ENCODE measurements at places on chromosomes 16 and 17. TPM values are rescaled to one million over a fixed set of nuclear protein-coding genes. Genes with fewer than 3 reads are reported as not detected.

- H3K4me1 ChIP-seq, result no peaks in the 10 kb centered on the region
- H3K27ac ChIP-seq, result no peak overlapping the region
- DNase-seq, result no peak
- H3K27me3 ChIP-seq, result no peaks in the 10 kb centered on the region
Measured at GRCh38 chr17:72455562-72455961, 334.7 kb downstream of the SOX9 start.

The KRTAP2-1 gene
- not detected for total RNA-seq

DNA sequence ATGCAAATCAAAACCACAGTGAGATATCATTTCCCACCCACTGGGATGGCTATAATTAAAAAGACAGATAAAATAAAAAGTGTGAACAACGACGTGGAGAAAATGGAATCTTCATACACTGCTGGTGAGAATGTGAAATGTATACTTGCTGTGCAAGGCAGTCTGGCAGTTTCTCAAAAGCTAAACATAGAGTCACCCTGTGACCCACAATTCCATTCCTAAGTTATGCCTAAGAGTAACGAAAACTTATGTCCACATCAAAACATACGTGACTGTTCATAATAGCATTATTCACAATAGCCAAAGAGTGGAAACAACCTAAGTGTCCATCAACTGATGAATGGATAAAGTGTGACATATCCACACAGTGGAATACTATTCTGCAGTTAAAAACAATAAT is 38.1 kb upstream of the VPS4A start:
- H3K27ac ChIP-seq, result no peak overlapping the region

DNA sequence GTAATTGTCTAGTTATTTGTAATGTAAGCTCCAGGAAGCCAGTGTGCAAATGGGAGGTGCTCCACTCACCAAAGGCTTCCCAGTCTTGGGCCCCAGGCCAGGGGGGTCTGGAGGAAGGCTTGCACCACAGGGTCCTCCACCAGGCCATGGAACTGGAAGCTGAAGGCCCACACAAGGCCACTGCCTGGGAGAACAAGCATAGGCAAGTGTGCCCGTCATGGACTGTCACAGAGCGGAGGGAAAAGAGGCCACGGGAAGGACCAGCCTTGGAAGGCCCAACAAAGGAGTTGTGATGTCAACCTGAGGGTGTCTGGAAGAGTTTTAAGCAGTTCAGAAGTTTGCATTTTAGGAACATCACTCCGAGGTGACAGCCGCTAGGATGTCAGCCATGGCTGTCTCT is 3.0 kb upstream of the SRRM2 start:
- no peak overlapping the region for H3K4me3 ChIP-seq
- no peak overlapping the region for H3K27ac ChIP-seq
- H3K36me3 ChIP-seq, result peaks cover 3% of the 10 kb centered on the region
- peaks cover 25% of the 10 kb centered on the region for H3K4me1 ChIP-seq
- no peak for DNase-seq
- no peaks in the 10 kb centered on the region for H3K27me3 ChIP-seq

The PPP1R1B gene
- total RNA-seq, result not detected

The GPR139 gene
- total RNA-seq, result not detected

DNA sequence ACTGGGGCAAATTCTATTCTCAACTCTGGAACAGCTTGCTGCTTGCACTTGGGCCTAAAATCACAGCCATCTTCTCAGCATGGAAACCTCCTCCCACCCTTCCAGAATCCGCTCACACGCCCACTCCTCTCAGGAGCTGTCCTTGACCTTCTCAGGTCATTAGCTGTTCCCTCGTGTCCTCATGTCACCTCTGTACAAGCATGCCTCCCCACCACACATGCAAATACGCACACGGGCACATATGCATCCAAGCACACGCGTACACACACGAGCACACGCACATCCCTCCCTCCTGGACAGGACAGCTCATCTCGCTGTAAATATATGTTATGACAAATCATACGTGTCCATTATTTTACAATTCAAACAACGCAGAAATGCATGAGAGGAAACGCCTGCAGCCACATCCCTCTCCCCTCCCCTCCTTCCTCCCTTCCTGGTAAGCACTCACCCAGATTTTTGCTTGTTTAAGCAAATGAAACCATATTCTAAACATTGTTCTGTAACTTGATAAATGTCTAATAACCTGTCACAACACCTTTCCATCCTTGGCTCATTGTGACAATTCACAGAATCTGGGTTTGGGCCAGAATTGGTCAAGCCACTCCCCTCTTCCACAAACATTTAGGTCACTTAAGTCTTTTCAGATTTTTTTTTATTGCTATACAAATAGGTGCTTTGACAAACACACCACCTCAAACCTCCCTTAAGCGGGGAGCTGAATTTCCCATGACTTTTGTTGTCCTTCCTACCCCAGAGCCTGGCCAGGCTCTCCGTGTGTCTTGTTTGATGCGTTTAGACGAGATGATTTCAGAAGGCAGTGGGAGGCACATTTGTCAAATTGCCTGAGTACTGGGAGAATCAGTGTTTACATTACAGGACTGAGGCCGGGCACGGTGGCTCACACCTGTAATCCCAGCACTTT is 41.7 kb downstream of the DNAH17 start:
- no peaks in the 10 kb centered on the region for H3K4me1 ChIP-seq
- H3K4me3 ChIP-seq, result no peak overlapping the region
- no peak for DNase-seq
- no peaks in the 10 kb centered on the region for H3K36me3 ChIP-seq
- no peaks in the 10 kb centered on the region for H3K27me3 ChIP-seq

DNA sequence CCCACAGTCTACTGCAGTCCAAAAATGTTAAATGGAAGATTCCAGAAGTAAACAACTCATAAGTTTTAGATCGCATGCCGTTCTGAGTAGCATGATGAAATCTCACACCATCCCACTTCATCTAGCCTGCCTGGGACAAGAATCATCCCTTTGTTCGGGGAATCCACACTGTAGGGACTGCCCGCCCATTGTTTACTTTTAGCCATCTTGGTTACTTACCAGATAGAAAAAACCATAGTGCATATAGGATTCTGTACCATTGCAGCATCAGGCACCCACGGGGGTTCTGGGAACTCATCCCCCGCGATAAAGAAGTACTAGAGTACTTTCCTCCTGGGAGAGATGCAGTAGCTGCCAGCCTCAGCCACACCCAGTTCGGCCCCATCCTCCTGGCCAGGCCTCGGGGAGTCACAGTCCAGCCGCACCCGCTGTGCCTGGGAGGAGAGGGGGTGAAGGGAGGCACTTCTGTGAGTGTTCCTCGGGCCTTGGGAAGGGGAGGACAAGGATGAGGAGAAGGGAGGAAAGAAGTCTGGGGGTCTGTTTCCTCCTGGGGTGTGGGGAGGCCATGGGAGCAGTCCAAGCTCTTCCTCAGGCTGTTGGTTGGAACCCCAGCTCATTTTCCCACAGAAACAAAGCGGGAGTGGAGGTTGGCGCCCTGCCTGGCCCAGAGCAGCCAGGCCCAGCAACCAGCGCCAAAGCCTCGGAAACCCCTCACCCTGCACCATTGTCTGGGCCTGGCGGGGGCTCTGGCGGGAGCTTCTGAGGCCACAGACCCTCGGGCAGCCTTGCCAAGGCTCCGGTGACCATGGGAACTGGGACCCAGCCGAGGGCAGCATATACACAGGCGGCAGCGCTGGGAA is 8.9 kb downstream of the TRIM47 start:
- H3K4me1 ChIP-seq, result peaks cover 11% of the 10 kb centered on the region
- H3K27ac ChIP-seq, result no peak overlapping the region
- no peaks in the 10 kb centered on the region for H3K36me3 ChIP-seq

DNA sequence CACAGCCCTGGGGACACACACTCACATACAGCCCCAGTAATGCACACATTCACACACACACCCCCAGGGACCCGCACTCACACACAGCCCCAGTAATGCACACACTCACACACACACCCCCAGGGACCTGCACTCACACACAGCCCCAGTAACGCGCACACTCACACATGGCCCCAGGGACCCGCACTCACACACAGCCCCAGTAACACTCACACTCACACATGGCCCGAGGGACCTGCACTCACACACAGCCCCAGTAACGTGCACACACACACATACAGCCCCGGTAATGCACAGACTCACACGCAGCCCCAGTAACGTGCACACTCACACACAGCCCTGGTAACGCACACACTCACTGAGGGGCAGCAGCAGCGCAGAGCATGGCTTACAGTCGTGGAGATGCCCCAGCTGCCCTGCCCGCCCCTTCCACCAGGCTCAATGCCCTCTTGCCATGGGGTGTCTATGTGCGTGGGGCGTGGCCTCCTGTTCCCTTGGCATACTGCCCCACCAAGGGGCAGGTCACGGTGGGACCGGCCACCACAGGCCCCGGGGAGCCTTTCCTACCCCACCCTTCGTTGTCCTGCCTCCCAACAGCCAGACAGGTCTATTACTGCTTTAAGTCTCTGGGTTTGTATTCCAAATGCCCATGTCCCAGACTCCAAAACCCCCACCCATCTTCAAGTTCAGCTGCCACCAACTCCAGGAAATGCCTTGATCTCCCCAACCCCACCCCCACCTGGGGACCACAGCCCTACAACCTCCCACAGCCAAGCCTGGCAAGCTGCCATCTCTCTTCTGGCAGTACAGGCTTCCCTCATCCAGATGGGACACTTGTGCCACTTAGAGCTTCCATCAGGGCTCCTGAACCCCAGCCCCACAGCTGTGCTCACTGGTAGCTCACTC is 2.7 kb downstream of the CCDC102A start:
- no peaks in the 10 kb centered on the region for H3K36me3 ChIP-seq
- no peaks in the 10 kb centered on the region for H3K27me3 ChIP-seq

DNA sequence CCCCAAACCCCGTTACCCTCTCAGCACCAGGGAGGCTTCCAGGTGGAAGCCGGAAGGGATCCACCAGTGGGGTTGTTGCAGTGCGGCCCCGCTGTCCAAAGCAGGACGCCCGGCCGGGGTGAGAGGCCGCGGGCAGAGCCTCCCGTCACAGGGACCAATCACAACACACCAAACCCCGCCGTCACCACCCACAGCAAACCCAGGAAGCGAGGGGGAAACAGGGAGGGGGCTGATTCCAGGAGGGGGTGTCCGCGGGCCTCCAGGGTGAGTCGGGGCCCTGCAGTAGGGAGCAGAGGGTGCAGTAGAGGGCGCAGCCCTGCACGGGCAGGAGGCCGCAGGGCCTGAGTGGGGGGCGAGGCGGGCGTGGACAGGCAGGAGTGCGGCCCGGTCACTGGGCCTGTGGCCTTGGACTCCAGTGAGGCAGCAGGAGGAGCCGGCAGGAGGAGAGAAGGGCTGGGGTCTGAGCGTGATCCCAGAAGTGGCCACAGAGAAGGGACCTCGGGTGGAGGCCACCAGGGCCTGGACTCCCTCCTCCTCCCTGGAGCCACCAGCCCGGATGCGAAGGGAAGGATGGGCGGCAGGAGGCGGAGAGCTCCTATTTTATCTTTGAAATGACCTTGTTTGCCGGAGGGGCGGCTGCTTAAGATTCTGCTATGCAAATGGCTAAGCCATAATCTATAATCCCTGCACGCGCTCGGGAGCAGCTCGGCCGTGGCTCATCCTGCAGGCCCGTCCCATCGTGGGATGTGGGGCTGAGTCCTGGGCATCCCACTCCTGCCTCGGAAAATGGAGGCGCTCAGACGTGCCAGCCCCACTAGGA is 41.5 kb downstream of the ZFPM1 start:
- H3K4me1 ChIP-seq, result peaks cover 3% of the 10 kb centered on the region
- no peak for DNase-seq
- H3K27me3 ChIP-seq, result no peaks in the 10 kb centered on the region
- H3K4me3 ChIP-seq, result no peak overlapping the region
- no peak overlapping the region for H3K27ac ChIP-seq

GRCh38 chr16:23433261-23433920 is 19.6 kb downstream of the COG7 start:
- DNase-seq, result no peak
- H3K36me3 ChIP-seq, result peaks cover 30% of the 10 kb centered on the region
- H3K4me1 ChIP-seq, result no peaks in the 10 kb centered on the region

The STH gene
- not detected for total RNA-seq

DNA sequence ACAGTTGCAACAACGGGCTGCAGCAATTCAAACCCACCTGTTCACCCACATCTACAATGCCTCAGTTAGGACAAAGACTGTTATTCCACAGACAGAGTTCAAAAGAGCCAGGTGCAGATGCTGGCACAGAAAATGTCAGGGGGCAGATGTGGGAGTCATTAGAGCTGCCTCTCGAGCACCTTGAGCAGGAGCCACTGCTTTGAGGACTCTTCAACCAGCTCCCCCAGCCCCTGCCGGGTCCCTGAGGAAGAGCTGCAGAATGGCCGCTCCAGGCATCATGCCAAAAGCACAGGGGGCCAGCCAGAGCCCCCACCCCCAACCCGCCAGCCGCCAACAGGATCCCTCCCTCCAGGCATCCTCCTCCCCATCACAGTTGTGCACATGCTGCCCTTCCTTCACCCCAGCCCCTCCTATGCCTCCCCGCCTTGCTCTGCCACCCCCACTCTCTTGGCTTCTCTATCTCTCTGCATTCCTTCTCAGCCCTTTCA is 20.8 kb downstream of the C17orf67 start:
- DNase-seq, result no peak
- H3K27ac ChIP-seq, result no peak overlapping the region
- H3K36me3 ChIP-seq, result no peaks in the 10 kb centered on the region
- H3K27me3 ChIP-seq, result no peaks in the 10 kb centered on the region
- H3K4me1 ChIP-seq, result no peaks in the 10 kb centered on the region

The C17orf50 gene
- not detected for total RNA-seq

The EVPLL gene
- total RNA-seq, result not detected

- H3K4me3 ChIP-seq, result no peak overlapping the region
- no peaks in the 10 kb centered on the region for H3K4me1 ChIP-seq
- no peaks in the 10 kb centered on the region for H3K27me3 ChIP-seq
- no peak for DNase-seq
- H3K27ac ChIP-seq, result no peak overlapping the region
- H3K36me3 ChIP-seq, result no peaks in the 10 kb centered on the region
Measured at GRCh38 chr17:72397687-72398086, 276.9 kb downstream of the SOX9 start.

DNA sequence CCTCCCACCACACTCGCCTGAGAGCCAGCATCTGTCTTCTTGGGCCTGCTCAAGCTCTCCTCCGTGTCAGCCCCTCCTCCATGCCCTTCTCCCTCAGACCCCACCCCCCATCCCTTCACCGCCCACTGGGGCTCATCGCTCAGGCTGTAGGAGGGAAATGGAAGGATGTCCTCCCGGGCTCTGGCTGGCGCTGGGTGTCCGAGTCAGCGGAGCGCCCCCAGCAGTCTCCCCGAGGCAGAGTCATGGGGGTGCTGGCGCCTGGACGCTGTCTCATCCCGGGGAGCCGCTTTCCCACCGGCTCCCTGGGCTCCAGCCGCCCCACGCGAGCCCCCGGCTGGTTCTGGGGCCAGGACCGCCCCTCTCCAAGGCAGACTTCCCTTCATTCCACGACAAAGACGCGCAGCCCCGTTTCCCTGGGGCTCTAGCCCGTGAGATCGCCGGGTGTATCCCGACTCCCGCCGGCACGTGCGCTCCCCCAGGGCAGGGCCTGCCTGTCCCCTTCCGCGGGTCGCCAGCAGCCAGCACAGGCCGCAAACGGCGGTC is 428 bp upstream of the ANTKMT start:
- H3K36me3 ChIP-seq, result no peaks in the 10 kb centered on the region
- peak overlapping the region; percentile 73 for H3K4me3 ChIP-seq
- peak overlapping the region; percentile 54 for H3K27ac ChIP-seq
- DNase-seq, result peak; percentile 59
- peaks cover 37% of the 10 kb centered on the region for H3K4me1 ChIP-seq
- peaks cover 10% of the 10 kb centered on the region for H3K27me3 ChIP-seq

The SDR42E1 gene
- 6.9 TPM for total RNA-seq

Measured in B cell (primary cell).